ENCODE measurements at places on chromosomes 1 and 21. TPM values are rescaled to one million over a fixed set of nuclear protein-coding genes. Genes with fewer than 3 reads are reported as not detected.

KCNN3 gene
- polyA plus RNA-seq, result 1.4 TPM

RHD gene
- 0.74 TPM for polyA plus RNA-seq

OLIG1 gene
- 6.2 TPM for polyA plus RNA-seq

CD1B gene
- not detected for polyA plus RNA-seq

CELF3 gene
- 0.17 TPM for polyA plus RNA-seq

ANKRD35 gene
- 0.78 TPM for polyA plus RNA-seq

CFHR5 gene
- not detected for polyA plus RNA-seq

SPRR3 gene
- polyA plus RNA-seq, result not detected

SPRR2D gene
- polyA plus RNA-seq, result not detected

CORT gene
- not detected for polyA plus RNA-seq

All from Purkinje cell (primary cell).